ENCODE measurements at places on chromosomes 12 and 14.
A peak's percentile ranks its signal among the peaks of the same experiment; 100 is the strongest.

DNA sequence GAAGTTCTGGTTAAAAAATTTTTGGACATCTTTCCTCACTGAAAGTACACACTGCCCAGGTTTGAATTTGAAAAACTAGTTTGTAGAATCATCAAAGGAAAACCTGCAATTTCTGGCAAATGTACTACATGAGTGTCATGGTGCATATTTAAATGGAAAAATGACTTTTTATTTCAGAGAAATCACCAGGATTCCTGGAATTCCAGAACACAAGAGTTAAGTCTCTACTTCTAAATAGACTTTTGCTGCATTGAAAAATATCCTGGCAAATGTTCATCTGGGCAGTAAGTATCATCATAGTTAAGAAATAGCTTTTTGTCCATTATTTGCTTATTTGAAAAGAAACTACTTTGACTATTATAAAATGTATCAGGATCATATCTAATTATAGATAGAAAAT lies 275.1 kb downstream of the PRKD1 start:
- no peak for DNase-seq

GRCh38 chr14:51462182-51462581 lies 189.5 kb upstream of the FRMD6 start:
- DNase-seq = no peak

- DNase-seq = peak; percentile 99
These were observed 1141.2 kb upstream of the TMEM132C start for GRCh38 chr12:127125607-127126259.

DNA sequence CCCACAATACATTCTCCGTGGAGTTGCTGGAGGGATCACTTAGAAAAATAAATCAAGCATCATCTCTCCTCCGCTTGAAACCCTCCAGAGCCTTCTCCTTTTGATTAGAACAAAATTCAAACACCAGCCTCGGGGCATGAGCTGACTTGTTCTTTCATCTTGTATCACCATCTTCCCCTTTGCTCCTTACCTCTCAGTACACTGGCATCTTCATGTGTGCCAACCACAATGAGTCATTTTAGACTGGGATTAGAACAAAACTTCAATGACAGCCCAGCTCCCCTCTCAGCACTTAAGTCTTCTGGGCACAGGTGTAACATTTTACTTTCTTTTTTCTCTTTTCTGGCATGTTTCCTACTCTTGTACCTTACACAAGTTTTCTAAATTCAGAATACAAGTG lies 1159.2 kb upstream of the TMEM132C start:
- peak; percentile 52 for DNase-seq

DNA sequence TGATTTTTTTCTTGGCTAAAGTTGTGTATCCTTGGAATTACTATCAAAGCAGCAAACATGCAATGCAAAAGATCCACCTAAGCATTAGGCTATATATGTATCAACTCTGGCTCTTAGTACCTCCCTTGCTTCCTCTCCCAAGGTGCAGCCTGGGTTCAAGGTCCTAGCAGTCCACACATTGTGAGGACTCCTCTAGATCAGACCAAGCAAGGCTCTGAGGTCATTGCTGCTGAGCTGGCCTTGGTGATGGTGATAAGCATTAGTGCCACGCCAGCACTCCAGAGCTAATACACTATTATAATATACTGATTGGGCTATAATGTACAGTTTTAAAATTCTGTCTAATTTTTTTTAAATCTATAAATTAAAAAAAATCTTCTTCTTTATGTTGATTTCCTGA lies 196.9 kb upstream of the BTG1 start:
- no peak for DNase-seq

GRCh38 chr14:64768401-64769095 lies 64.3 kb downstream of the PLEKHG3 start:
- no peak for DNase-seq

DNA sequence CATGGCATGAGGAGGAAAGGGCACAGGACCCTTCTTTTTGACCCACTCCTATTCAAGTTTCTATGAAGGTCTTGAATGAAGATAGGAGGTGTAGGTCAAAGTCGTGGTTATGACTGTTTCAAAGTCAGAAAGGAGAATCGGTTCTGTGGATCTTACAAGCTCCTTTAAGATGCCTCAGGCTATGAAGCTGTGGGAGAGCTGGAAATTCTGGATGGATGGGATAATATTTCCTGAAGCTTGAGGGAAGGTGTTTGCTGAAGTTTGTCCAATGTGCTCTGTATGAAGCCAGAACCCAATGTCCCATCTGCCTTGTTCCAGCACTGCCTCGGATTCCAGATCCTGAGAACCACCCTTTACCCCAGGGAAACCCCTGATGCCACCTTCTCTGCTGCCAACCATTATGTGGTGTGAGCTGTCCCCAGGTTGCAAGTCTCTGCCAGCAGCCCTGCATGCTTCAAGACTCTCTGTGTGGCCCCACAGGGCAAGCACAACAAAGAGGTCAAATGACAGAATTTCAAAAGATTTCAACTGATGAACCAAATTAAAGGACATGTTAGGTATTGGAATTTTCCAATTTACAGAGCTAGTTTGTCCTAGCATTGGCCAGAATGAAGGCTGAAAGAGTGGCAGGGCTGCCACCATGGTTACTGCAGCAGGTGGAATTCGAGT lies 472.0 kb downstream of the RGS6 start:
- no peak for DNase-seq

GRCh38 chr12:106108185-106108835 lies 30.4 kb downstream of the NUAK1 start:
- DNase-seq = no peak

DNA sequence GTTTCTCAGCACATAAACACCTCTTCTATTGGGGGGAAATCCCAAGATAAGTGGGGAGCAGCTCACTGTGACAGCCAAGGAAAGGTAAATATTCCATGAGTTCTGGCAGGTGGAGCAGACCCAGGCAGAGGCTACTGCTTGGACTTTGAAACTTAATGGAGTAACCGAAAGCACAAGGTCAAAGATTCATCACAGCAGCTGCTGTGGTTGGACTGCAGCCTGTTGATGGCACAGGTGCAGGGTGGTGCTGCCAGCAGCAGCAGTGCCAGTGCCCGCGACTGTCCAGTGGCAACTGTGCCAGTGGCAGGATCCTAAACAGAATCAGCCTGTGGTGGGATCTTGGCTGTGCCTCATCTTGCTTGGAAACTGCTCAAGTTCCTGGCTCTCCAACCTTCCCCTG lies 81.4 kb upstream of the ARID2 start:
- no peak for DNase-seq

- peak; percentile 25 for DNase-seq
These were observed 5.5 kb downstream of the BCL11B start for GRCh38 chr14:99266181-99267178.

- no peak for DNase-seq
These were observed 59.1 kb downstream of the DCAF5 start for GRCh38 chr14:69093631-69094421.

DNA sequence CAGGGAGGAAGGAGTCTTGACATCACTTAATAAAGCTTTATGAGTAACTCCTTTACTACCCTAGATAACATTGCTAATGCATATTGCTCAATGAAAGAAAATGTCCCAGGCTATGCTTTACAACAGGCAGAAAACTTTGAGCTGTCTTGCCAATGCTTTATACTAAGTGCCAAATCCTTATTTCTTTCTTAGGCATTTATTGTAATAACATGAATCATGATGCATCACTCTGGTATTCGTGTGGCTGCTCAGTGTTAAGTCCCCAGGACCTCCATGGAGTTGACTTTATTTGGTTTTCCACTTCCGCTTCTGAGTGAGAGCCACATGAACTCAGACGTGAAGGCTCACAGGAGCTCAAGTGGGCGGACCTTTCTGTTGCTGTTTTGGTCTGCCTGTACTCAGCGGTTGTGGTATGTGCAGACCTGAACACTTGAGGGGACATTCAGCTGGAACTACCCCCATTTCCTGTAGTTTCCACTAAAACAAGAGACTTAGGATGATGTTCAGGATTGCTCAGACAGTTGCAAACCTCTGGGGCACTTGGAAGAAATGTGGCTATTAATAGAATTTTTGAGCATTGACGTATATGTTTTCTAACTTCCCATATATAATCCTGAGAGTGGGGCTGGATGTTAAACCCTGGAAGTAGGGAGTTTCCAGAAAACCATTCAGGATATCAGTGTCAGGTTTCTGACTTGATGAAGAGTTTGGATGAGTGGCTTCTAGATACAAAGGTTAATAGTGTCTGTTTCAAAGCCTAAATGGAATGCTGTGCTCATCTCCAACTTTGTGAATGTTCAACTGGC lies 258.6 kb downstream of the MSRB3 start:
- peak; percentile 98 for DNase-seq

GRCh38 chr12:26642361-26642760 lies 190.6 kb downstream of the ITPR2 start:
- no peak for DNase-seq

GRCh38 chr12:83122623-83122934 lies 435.9 kb downstream of the TMTC2 start:
- DNase-seq = no peak

Data from A172 (cell line).